ENCODE measurements at places on chromosomes 2 and 18. TPM values are rescaled to one million over a fixed set of nuclear protein-coding genes. Genes with fewer than 3 reads are reported as not detected.

- no peak for DNase-seq
Measured at GRCh38 chr2:131646669-131647297, 119.1 kb downstream of the CCDC74A start.

- DNase-seq = no peak
Measured at GRCh38 chr2:1625281-1626001, 118.9 kb downstream of the PXDN start.

APCDD1 gene
- 98.4 TPM for total RNA-seq

- no peak for DNase-seq
Measured at GRCh38 chr2:199460101-199460671, 2.4 kb upstream of the SATB2 start.

FEV gene
- not detected for total RNA-seq

DUSP19 gene
- 7.0 TPM for total RNA-seq

GRCh38 chr2:10412380-10412779 is 35.7 kb downstream of the ODC1 start:
- DNase-seq = no peak

MPP4 gene
- total RNA-seq = not detected

VWA3B gene
- total RNA-seq = 1.7 TPM

- DNase-seq = no peak
Measured at GRCh38 chr2:74007711-74008110, 23.0 kb downstream of the TET3 start.

DNA sequence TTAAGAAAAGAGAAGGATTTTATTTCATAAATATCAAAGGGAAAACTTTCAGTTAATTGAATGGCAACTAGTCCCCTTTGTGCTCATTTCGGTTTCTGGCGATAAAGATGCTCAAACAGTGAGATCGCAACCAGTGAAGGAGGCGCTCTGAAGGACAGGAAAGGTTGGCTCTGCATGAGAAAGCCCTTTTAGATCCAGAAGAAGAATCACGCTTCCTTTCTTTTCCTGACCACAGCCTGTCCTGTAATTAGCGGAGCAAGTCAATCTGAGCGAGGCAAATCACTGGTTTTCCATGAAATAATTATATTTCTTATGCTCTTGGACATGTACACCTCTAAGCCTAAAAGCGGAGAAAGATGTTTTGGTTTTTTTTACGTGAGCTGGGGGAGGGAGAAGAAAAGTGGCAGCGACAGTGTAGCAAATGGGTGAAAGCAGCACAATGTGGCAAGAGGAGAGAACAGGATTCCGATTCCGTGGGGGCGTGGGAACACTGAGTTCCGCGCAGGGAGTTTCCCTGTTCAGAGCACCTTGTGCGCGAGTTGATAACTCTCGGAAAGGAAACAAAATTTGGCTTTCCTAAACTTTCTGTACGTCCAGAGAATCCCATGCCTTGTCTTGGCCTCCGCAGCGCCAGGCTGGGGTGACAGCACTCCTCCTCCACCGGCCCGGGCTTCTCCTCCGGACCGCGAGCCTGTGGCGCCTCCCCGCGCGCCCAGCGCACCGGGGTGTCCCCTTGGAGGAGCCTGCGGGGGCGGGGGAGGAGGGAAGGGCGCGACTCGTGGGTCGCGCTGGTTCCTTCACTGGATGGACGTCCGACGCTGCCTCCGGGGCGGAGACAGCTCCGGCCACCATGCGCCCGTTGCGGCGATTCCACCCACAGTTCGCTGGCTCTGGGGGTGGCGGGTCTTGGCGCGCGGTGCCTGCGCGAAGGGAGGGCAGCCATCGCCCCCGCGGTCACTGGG is 620 bp upstream of the SLC9A2 start:
- DNase-seq = peak; percentile 49

GRCh38 chr2:105584435-105585010 is 160.2 kb upstream of the NCK2 start:
- no peak for DNase-seq

GRCh38 chr2:52877703-52878102 is 889.9 kb upstream of the CHAC2 start:
- DNase-seq = no peak

- DNase-seq = peak; percentile 31
Measured at GRCh38 chr18:79510046-79510685, 114.4 kb downstream of the NFATC1 start.

DNA sequence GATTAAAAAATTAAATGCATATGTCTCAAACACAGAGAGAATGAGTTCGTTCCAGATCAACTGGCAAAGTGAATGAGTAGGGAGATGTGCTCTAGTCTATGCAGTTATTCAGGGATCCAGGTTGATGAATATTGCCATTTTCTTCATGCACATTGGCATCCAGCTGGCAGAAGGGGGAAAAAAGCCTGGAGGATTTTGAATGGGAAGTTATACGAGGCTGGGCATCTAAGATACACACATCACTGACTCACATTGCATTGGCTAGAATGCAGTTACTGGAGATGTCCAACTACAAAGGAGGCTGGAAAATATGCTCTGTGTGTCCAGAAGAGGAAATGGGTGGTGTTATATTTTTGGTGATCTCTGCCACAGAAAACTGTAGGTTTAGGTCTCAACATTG is 270.9 kb upstream of the FIGN start:
- DNase-seq = no peak

- no peak for DNase-seq
Measured at GRCh38 chr2:112656679-112657078, 10.9 kb downstream of the SLC20A1 start.

DNA sequence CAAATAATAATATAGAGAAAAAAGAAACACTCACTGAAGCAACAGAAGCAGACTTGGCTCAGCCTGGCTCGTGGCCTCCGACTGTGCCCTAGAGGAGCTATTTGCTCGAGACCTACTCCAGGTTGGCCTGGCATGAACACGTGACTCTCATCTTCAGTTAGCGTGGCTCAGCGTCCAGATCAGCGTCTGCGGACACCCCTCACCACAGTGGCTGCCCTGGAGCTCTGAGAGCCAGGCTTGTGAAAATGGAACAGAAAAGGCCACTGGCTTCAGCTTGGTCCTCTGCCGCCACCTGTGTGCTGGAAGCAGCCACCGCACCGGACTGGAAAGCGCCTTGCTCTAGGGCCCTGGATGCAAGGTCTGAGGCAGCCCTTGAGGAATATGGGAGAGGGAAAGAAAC is 1184.0 kb upstream of the GYPC start:
- DNase-seq = no peak

HOXD8 gene
- 41.7 TPM for total RNA-seq

- no peak for DNase-seq
Measured at GRCh38 chr18:902229-902628, 2.4 kb upstream of the ADCYAP1 start.

ZNF521 gene
- 11.6 TPM for total RNA-seq

CDKL4 gene
- 0.44 TPM for total RNA-seq

CAVIN2 gene
- total RNA-seq = 52.4 TPM

DNA sequence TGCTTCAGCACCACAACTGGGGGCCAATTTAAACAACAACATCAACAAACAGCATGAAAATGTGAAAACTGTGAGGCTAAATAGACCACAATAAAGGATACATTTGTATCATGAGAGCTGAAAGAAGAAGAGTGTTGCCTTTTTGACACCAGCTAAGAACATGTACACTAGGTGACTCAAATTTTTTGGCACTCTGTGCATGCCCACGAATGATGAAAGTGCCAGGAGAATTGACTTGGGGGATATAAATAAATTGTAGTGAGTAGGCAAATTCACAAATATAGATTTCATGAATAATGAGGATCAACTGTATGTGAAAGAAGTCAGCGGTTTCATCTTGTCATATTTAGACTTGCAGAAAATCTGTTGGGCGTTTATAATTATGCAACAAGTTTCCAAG is 1388.0 kb upstream of the LRRTM1 start:
- no peak for DNase-seq

DNA sequence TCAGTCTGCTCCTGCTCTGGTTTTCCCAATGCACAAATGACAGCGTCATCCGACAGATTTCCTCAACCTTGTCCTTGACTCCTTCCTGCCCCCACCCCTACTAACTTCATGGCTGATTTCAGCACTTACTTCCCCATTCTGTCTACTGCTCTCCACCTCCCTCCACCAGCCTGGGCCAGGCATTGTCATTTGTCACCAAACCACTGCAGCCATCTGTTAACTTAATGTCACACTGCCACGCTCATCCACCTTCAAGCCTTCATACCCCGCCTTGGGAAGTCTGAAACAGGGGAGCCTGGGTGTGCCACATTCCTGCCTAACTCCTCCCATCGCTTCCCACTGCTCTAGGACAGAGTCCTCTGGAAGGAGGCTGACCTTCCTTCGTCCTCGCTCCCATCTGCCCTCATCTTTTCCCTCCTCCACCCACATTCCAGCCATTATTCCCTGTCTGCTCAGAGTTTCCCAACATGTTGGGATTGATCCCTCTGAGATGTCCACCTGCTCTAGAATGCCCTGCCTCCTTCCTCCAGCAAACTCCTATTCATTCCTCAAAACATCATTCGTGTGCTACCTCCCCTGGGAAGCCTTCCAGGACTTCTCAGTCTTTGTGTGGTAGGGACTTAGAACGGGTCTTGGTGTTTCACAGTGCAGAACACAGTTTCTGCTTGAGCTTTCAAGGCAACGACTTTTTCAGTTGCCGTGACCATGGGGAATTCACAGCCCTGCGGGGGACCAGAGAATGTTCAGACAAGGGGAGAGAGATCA is 42.2 kb upstream of the SMAD7 start:
- DNase-seq = no peak

DYNAP gene
- not detected for total RNA-seq

- DNase-seq = no peak
Measured at GRCh38 chr2:215627771-215628170, 191.9 kb upstream of the FN1 start.

Data from ureter (tissue), 1 donor.